ENCODE measurements at places on chromosomes 7 and 10.

- no peak for DNase-seq
Measured at GRCh38 chr7:135514856-135515255, 5.0 kb upstream of the CNOT4 start.

GRCh38 chr10:5545778-5546710 is 21.3 kb downstream of the CALML3 start:
- DNase-seq: no peak

DNA sequence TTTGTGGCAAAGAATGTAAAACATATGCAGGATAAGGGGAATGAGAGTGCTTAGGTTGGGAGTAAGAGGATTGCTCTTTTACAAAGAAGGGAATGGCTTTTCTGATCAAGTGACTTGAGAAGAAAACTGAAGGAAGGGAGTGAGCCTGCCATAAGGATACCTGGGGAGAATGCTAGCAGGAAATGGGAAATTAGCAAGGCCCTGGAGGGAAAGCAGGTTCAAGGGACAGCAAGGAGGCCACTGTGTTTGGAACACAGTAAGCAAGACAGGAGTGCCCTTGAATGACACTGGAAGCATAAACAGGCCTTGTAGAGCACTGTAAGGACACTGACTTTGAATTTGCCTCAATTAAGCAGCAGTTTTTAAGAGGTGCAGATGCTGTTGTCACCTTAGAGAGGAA is 1069.9 kb downstream of the DNAJB9 start:
- DNase-seq: no peak

DNA sequence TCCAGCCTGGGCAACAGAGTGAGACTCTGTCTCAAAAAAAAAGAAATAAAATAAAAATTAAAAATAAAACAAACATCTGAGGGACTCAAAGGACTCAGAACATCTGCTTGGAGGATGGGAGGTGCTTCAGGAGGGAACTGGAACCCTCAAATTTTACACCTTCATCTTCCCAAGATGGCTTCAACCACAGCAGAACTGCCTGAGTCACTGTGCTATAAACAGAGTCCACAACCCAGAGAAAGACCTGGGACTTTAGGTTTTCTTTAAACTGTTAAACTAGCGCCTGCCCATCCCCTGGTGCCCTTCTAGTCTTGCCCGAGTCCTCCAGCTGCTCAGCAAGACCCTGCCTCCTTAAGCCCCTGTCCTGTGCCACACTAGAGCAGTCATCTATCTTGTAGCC is 40.8 kb downstream of the RGS10 start:
- DNase-seq: no peak

- DNase-seq: no peak
Measured at GRCh38 chr7:82926477-82926876, 236.2 kb downstream of the PCLO start.

DNA sequence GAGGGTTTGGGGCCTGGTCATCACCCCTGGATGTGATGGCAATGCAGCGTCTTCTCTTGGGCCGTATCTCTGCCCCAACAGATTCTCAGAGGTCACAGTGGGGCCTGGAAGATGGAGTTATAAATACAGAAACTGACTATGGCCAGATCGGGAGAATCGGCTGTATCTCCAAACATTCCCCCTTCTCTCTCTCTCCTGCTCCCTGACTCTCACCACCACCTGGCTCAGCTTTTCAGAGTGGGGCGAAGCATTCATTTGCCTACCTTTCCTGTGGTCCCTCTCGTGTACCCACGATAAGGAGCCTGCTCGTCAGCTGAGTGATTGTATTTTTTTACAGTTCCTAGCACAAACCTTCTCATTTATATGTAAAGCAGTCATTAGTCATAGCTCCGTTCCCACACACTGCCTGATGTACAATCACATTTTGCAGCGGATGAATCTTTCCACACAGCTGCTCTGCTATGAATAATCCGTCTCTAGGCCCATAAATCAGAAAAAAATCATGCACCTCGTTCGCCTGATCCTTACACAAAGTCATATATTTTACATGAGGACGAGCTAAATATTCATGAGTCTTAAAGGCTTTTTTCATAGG is 23.2 kb upstream of the BTRC start:
- DNase-seq: no peak

DNA sequence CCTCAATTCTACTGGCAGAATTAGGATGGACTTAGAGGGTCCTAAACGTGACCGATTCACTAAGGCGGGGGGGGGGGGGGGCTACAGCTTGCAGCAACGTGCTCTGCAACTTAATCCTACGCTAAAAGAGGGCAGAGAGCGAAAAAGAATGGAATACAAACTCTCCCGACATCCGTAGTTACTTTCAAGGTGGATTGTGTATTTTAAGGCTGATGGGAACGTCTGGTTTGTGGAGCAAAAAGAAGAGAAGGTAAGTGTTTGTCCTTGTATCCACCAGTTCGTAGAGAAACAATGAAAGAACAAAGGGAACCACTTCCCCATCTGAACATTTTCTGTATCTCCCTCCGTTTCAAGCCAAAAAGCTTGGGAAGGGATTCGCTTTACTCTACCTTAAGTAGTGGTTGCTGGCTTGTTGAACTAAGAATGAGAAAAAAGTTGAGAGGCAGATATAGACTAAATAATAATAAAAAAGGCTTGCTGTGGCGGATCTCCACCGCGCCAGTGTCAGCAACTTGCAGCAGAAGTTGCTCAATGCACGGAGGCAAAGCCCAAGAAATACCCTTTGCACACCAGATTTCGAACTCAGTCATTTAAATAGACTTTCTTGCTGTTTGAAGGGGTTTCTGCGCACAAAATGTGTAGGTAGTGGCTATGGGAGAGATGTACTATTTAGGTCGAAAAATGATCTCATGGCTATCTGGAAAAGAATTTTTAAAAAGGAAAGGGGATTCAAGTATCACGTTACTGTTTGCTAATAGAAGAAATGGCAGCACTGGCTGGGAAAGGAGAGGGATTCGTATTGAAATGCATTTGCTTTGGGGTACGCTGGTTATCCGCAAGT is 736 bp downstream of the SKIDA1 start:
- no peak for DNase-seq

DNA sequence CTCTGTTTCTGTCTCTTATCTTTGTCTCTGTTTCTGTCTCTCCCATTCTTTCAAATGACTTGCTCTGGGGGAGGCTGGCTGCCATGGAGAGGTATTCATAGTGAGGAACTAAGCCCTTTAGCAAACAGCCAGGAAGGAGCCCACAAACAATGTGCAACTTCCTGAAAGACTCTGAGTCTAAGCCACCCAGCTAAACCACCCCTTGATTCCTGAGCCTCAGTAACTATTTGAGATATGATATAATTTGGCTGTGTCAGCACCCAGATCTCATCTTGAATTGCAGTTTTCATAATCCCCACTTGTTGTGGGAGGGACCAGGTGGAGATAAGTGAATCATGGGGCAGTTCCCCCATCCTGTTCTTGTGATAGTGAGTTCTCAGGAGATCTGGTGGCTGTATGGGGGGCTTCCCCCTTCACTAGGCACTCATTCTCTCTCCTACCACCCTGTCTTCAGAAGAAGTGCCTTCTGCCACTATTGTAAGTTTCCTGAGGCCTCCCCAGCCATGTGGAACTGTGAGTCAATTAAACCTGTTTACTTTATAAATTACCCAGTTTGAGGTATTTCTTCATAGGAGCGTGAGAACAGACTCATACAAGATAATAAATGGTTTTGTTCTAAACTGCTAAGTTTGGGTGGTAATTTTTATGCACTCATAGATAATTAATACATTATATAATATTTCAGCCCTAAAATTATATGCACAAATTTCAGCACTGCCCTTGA is 121.2 kb upstream of the FOXP2 start:
- no peak for DNase-seq

GRCh38 chr10:127826154-127826725 is 66.5 kb downstream of the CLRN3 start:
- DNase-seq: no peak

Measured in naive thymus-derived CD8-positive, alpha-beta T cell (primary cell).